ENCODE measurements at places on chromosomes 2 and 18.

GRCh38 chr2:118300832-118301231, 212.6 kb downstream of the INSIG2 start:
- DNase-seq = no peak

DNA sequence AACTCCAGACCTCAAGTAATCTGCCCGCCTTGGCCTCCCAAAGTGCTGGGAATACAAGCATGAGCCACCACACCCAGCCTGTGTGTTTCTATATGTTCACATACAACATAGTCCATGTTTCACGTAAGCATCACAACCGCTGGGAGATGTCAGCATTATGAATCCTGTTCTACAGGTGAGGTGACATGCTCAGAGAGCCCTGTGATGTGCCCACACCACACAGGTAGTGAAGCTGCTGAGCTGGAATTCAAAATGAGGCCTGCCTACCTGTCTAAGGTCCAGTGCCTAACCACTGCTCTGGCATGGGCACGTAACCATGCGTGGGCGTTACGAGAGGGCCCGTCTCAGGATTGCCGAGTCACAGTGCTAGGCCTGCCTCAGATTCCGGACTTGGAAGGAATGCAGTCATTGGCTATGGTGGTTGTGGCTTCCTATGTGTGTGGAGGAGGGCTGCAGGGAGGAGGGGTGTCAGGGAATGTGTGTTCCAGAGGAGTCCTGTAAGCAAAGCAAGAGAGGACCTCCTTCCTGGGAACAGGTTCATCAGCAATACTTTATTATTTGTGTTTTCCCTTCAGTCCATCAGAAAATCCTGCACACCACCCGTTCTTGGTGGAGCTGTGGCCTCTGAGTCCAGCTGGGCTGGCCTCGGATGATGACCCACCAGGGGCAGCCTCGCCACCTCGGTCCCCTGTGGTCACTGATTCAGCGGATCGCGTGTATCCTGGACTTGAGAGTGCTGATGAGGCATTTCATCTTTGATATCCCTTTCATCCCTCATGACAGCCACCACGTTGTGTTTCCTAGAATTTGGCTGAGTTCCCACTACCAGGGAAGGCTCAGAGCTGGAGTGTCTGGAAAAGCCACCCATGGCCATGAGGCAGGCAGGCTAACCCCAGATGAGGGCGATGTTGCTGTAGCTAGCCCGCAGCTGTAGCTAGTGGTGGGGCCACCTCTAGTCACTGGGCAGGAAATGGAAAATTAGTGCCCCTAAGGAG, 31.1 kb downstream of the HK2 start:
- DNase-seq = no peak

GRCh38 chr18:21444465-21445212, 155.9 kb downstream of the ESCO1 start:
- DNase-seq = no peak

GRCh38 chr2:100955226-100955625, 46.9 kb upstream of the RPL31 start:
- DNase-seq = no peak

- no peak for DNase-seq
Observed at GRCh38 chr2:167504061-167504460, 615.8 kb downstream of the XIRP2 start.

GRCh38 chr2:67416136-67416535, 19.0 kb downstream of the ETAA1 start:
- no peak for DNase-seq

DNA sequence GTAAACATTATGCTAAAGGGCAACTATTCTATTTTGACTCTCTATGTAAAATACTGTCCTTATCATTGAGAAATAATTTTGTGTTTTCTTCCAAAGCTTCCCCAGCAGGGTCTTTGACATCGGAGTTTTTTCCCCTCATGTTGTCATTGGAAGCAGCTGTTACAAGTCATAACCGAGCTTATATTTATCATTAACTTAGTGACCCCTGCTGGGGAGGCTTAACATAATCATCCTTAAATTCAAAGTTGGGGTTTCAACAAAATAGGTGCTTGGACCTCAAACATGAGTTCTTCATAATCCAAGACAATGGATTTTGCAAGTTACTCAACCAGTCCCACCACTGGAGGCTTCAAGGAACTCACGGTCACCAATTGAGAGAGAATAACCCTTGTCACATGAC, 330.9 kb downstream of the DCC start:
- DNase-seq = no peak

- DNase-seq = no peak
Observed at GRCh38 chr2:137837830-137838229, 126.4 kb upstream of the HNMT start.
